ENCODE measurements at places on chromosomes 5 and 9.

DNA sequence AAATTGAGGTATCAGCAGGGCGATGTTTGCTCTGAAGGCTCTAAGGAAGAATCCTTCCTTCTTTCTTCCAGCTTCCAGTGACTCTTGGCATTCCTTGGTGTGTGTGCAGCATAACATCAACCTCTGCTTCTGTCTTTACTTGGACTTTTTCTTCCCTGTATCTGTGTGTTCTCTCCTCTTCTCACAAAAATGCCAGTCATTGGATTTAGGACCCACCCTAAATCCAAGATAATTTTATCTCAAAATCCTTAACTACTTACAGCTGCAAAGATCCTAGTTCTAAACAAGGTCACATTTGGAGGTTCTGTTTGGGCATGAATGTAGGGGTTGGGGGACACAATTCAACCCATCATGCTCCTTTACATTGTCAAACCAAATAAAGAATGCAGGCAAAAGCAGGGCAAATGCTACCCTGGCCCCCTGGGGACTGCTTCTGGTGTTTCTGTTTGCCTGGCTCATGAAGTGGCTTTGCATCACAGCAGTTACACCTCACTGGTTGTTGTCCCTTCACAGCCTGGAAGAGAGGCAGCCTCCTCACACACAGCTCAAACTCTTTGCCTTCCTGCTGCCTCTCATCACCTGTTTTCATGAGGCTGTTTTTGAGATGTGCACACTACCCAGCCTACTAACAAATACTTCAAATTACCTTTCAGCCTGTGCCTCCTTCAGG is 64.8 kb upstream of the PLCXD3 start:
- no peak for DNase-seq

GRCh38 chr5:65927503-65928321 is 1.3 kb downstream of the ERBIN start:
- DNase-seq: peak; percentile 9

DNA sequence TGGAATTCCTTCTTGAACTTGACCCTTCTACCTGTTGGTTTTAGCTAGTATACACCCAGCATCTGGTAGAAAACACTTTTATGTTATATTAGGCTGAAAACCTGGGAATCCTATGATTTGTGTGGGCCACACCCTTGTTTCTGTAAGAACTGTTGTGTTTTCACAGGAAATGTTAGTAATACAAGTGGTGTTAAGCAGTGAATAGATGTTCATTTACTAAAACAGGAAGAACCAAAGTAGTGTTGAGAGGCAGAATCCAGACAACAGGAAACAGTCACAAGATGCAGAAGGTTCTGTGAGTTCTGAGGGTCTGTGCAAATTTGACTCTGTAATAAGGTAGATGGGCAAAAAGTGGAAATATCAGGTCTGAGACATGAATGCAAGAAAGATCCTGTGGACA is 73.0 kb upstream of the RAI14 start:
- no peak for DNase-seq

DNA sequence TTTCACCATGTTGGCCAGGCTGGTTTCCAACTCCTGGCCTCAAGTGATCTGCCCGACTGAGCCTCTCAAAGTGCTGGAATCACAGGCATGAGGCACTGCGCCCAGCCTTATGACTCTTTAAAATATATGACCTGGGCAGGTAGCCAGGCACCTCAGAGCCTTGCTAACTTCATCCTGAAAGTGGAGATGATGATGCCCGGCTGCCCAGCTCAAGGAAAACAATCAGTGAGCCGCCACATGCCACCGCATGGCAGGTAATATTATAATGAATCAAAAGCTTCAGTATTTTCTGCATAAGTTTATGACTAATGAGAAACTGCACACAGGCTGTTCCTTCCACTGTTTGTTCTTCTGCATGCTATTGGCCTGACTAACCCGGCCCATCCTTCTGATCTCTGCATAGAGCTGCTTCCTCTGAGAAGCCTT is 30.4 kb upstream of the DMRT1 start:
- no peak for DNase-seq

DNA sequence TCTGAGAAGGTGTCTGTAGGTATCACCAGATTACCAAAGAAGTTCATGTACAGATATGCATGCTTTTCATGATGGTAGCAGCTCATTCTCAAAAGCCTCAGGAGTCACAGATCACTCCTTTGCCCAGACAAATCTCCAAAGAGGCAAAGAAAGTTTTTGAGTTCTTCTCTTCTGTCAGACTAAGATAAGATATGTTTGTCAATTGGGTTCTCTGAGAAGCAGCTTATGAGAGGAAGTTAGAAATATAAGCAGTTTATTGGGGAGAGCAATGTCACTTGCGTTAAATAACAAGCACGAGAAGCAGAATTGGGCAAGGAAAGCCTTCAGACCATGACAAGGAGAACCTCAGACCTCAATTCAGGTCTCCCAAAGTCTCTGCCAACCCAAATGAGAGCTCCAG is 219.2 kb upstream of the KLF4 start:
- no peak for DNase-seq

DNA sequence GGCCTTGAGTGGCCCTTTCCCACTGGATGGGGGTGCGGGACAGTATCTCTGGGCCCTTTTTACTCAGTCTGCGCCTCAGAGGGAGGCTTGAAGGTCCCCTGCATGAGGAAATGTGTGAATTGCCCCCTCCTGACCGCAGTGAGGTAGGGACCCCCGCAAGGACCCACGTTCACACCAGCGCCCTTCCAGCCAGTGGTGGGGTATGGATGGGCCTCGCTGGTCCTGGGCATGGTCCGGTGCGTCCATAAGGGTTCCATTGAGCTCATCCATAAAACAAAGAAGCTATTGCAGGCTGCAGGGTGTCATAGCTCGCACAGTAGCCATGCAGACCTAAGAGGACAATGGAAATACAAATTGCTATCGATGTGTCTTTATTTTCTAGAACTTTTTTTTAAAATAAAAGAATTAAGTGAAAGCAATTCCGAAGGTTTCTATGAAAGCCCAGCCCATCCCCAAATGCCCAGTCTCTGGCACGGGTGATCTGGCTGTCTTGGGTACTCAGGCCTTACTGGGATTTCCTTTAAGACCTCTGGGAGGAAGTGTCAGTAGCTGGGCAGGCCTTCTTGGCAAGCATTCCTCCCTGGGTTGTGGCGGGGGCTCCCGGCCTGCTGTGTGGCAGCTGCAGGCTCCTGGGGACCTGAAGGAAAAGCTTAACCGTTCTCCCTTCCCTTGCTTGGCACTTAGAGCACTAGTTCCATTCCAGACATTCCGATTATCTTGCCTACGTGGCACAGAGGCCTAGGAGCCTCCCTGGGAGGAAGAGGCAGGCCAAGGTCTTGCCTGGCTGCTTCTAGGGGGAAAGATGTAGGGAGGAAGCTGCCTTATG is 1.5 kb upstream of the SEMA5A start:
- no peak for DNase-seq

GRCh38 chr5:154101184-154101583 is 62.4 kb downstream of the MFAP3 start:
- DNase-seq: no peak

- DNase-seq: no peak
Measured at GRCh38 chr5:132408456-132408855, 38.9 kb downstream of the SLC22A5 start.

DNA sequence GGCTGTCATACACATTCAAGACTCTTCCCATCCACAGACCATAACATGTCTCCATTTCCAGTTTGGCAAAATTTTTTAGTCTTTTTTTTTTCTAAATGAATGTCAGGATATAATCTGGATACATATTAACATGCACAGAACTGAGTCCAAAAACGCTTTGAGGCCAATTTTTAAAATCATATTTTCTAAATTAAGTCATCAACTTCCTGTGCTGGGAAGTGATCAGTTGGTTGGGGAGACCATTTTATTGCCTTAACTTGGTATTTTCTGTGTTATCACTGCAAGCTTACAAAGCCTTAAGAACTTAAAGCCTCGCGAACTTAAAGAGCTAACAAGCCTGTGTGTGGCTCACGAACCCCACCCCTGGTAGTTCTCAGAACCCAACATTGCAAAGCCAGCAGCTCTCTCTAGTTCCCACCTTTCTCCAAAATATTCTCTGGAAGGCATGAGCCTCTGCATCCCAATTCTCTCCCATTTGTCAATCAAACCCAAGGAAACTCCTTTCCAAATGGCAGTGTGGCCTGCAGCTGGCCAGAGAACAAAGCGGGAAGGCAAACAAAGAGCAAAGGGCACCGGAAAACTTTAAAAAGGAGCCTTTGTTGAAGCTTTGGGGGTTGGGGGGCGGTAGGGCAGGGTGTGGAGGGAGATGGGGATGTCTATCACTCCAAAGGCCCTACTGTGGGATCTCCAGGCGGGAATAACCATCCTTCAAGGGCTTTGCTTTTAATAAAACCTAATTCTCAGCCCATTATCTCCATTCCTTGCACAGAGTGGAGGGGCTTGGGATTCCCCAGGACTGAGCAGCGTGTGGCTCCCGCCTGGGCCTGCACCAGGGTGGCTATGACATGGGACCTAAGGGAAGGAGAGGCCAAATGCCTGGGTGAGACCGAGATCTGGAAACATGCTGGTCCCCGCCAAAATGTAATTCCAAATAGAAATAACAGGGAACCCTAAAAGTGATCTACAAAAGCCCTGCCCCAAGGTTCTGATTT is 65.0 kb downstream of the ROR2 start:
- no peak for DNase-seq

- DNase-seq: no peak
Measured at GRCh38 chr5:103943230-103943629, 380.6 kb upstream of the NUDT12 start.

DNA sequence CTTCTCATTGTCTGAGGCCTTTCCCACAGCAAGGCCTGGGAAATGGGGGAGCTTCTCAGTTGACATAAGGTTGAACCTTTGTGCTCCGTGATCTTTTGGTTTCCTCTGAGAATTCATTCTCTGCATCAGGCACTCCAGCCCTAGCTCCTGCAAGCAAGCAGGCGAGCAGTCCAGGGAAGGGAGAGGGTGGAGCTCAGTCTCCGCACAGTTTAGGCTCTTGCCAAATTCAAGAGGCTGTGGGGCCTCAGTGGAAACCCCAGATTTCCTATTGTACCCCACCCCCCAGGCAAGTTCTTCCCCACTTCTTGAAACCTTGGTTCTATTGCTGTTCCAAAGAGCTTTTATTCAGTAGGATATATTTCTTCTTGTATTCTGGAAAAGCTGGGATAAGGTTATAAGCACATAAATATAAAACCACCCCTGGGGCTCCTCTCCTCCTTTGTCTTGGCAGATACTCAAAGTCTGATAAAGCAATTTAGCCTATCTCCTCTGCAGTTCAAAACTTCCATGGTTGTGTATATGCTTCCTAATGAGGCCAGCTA is 147.2 kb downstream of the PDZD2 start:
- no peak for DNase-seq

DNA sequence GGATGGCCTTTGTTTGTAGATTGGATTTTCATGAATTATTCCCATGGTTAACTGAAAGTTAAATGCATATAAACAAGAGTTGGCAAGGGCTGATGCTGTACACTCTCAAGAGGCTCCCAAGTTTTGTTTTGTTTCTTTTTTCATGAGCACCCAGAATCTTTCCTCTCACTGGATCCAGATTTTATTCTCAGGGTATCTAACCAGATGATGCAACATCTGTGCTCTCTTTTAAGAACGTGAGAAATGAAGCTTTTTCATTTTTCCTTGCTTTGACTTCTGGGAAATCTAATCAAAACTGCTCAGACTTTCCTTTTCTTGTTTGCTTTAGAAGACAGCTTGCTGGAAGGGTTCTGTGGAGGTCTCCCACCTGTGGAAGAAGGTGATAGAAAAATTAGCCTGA is 142.7 kb upstream of the SLC12A2 start:
- no peak for DNase-seq

DNA sequence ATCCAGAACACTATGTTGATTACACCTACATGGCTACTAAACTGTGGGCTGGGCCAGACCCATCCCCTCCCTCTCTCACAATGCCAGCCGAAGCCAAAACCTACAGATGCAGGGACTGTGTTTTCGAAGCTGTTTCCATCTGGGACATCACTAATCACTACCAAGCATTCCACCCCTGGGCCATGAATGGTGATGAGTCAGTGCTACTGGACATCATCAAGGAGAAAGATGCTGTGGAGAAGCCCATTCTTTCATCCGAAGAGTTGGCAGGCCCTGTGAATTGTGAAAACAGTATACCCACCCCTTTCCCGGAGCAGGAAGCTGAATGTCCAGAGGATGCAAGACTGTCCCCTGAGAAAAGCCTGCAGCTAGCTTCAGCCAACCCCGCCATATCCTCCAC is 65.0 kb downstream of the ZNF462 start:
- DNase-seq: no peak

- no peak for DNase-seq
Measured at GRCh38 chr9:35680331-35681105, 6.8 kb downstream of the CA9 start.

DNA sequence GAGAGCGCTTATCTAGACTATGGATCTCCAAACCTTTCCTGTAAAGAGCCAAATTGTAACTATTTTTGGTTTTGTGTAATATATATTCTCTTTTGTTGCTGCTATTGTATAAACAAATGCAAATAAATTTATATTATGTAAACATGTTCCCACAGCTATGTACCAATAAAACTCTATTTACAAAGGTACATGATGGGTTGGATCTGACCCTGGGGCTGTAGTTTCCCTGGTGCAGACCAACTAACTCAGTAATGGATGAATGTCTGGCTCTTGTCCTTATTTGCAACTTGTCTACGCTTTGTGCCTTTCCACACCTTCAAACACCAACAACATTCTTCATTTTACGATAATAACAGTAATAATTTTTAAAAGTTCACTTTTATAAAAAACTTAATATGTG is 27.5 kb upstream of the SPINK14 start:
- no peak for DNase-seq

DNA sequence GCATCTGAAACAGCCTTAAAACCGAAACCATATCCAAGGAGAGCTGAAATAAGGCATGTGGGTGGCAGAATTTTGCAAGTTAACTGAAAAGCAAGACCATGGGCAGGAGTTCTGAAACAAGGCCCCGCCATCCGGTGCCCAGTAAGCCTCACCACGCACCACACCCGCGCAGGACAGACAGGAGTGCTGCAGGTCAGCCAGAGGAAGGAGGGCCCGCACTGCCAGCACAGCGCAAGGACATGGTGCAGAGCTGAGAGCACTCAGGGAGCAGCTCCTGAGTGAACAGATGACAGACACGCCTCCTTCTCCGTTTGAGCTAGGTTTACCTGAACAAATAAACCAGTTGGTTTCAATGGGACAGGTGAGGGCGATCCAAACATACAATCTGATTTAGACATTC is 16.5 kb upstream of the ISCA1 start:
- DNase-seq: no peak

DNA sequence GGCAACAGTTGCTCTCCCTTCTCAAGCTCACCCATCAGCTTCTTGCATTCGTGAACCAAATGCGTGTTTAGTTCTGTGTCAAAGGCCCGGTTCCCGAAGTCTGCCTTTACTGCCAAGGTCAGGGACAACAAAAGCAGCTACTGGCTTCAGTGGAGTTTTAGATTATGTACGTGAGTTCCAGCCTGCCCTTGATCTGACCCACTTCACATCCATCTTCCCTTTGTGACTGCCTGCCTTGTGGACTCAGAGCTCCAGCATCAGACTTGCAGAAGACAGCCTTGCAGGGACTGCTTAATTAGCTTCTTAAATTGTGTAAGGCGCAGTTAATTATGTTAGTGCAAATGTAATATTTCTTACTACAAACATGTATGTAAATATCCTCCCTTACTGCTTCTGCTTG is 774.7 kb upstream of the EDIL3 start:
- DNase-seq: no peak

GRCh38 chr5:109411627-109412026 is 1.9 kb upstream of the PJA2 start:
- DNase-seq: no peak
